ENCODE measurements at places on chromosomes 6 and 20. TPM values are rescaled to one million over a fixed set of nuclear protein-coding genes. Genes with fewer than 3 reads are reported as not detected.

GRCh38 chr6:49326347-49326746, 136.7 kb downstream of the MMUT start:
- no peak overlapping the region for H3K4me3 ChIP-seq
- no peaks in the 10 kb centered on the region for H3K36me3 ChIP-seq
- DNase-seq: peak; percentile 61
- no peaks in the 10 kb centered on the region for H3K4me1 ChIP-seq
- H3K27ac ChIP-seq: no peak overlapping the region

- no peaks in the 10 kb centered on the region for H3K4me1 ChIP-seq
- H3K27ac ChIP-seq: no peak overlapping the region
- H3K36me3 ChIP-seq: no peaks in the 10 kb centered on the region
- no peak overlapping the region for H3K4me3 ChIP-seq
Measured at GRCh38 chr20:51249215-51249614, 226.3 kb upstream of the KCNG1 start.

DNA sequence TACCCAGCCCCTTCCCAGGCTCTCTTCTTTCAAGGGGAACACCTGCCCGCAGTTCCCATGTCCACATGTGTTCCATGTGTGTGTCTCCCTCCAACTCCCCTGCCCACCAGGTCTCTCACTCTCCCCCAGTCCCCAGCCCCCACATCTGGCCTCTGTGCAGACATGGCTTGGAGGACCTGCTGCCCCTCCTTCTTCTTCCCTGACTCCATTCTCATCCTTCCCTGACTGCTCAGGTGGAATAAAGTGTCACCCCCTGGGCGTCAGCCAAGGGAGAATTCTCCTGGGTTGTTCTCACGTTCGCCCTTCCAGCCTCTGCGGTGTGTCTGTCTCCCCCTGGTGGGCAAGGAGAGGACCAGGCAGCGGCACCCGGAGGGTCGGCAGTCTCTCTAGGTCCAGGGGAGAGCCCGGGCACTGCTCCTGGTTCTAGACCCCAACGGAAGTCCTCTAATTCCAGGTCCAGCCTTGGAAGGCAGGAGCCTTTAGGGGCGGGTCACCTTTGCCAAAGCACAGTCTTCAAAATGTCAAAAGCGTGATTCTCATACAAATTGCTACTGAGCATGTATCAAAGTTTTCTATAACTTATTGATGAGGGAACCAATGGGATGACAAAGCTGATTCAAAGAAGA, 50.5 kb downstream of the EBF4 start:
- no peak overlapping the region for H3K27ac ChIP-seq
- H3K27me3 ChIP-seq: peaks cover 26% of the 10 kb centered on the region
- peak; percentile 59 for DNase-seq
- no peaks in the 10 kb centered on the region for H3K36me3 ChIP-seq

The LTB gene
- not detected for total RNA-seq

- no peaks in the 10 kb centered on the region for H3K4me1 ChIP-seq
- no peak overlapping the region for H3K4me3 ChIP-seq
- DNase-seq: peak; percentile 44
- no peaks in the 10 kb centered on the region for H3K36me3 ChIP-seq
Measured at GRCh38 chr20:39190666-39191570, 228.8 kb downstream of the DHX35 start.

The PLCB4 gene
- total RNA-seq: 28.3 TPM

- no peaks in the 10 kb centered on the region for H3K36me3 ChIP-seq
- H3K4me3 ChIP-seq: no peak overlapping the region
- no peak overlapping the region for H3K27ac ChIP-seq
- H3K4me1 ChIP-seq: no peaks in the 10 kb centered on the region
- no peak for DNase-seq
Measured at GRCh38 chr20:35523298-35523888, 6.1 kb downstream of the C20orf173 start.

DNA sequence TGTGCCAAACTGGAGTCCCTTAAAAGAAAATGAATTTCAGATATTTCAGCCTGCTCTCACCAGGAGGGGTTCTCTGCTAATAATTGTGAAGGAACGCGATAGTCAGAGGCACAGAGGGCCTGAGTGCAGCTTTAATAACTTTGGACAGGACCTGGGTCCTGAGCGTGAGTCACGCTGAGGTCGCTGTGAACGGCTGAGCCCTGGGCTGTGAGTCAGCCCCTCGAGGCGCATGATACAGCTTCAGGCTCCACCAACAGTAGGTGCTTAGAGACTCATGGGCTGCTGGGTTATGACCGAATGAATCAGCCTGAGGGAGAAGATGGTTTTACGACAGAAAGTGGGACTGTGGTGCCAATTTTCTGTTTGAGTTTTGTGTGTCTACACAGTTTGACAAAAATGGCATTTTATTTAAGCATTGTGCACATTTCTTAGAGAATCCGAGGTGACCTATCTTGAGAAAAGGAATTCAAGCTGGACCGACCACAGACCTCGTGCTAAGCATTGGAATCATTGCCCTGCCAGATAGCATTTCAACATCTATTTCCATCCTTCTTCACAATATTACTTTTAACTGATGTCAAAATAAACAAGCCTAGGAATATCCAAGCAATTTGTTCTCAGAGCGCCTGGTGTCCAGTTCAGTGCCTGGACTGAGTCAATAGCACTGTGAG, 183.0 kb downstream of the THBS2 start:
- H3K4me1 ChIP-seq: peaks cover 27% of the 10 kb centered on the region
- H3K36me3 ChIP-seq: no peaks in the 10 kb centered on the region
- H3K27me3 ChIP-seq: no peaks in the 10 kb centered on the region
- no peak overlapping the region for H3K4me3 ChIP-seq
- peak overlapping the region; percentile 84 for H3K27ac ChIP-seq

The TTI1 gene
- total RNA-seq: 17.6 TPM

The CLIC5 gene
- total RNA-seq: not detected

DNA sequence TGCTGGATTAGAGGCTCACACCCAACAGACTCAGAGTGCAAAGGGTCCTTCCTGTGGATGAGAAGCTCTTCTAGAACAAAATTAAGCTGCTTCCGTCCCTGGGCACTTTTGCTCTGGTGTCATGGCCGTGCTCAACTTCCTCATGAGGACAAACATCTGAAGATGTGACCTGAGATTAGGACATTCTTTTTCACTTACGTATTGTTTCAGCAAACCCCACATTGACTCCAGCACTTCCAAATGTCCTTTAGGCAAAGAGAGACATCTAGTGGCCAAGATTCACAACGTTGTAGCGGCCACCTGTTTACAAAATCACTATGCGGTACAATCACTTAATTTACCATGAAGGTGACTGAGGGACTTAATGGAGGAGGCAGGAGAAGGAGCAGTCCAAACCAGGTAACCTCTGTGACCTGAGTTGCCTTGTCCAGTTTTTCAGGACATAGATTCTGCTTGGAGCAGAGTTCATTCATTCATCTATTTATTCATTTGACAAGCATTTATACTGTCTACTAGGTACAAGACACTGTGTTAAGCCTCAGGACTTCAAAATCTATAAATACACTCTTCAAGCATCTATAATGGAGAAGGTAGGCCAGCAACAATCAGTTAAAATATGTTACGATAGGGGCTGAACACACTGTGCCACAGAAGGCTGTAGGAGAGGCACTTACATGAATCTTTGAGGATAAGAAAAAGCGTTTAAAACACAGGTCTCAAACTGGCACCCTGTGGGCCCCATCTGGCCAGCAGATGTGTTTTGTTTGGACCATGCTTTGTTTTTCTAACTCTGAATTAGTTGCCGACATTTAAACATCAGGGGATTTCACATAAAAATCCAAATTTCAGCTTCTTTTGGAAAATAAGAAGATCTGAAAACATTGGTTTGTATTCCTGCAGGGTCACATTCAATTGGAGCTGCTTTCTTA, 5.6 kb upstream of the ADGRF1 start:
- no peaks in the 10 kb centered on the region for H3K27me3 ChIP-seq
- no peaks in the 10 kb centered on the region for H3K36me3 ChIP-seq
- no peak overlapping the region for H3K4me3 ChIP-seq
- H3K4me1 ChIP-seq: no peaks in the 10 kb centered on the region

DNA sequence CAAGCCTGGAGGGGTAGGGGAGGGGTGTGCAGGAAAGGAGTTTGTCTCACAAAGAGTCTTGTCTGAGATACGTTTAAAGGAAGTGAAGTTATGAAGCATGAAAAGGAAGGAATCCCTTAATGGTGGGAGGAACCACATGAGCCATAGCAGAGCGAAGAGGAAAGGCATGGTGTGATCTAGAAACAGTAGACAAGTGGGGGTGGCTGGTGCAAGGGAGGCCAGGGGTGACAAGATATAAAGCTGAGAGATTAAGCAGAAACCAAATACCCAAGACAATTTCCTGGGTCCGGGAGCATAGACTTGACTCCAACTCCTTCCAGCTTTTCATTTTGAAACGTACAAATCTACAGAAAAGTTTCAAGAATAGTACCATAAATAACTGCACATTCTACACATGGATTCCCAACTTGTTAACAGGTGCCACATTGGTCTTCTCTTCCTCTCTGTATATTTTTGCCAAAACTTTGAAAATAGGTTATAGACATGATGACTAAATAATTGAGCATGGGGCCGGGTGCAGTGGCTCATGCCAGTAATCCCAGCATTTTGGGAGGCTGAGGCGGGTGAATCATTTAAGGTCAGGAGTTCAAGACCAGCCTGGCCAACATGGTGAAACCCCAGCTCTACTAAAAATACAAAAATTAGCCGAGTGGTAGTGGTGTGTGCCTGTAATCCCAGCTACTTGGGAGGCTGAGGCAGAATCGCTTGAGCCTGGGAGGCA, 211.6 kb downstream of the SLC24A3 start:
- no peaks in the 10 kb centered on the region for H3K4me1 ChIP-seq
- H3K36me3 ChIP-seq: no peaks in the 10 kb centered on the region
- DNase-seq: no peak
- no peaks in the 10 kb centered on the region for H3K27me3 ChIP-seq
- no peak overlapping the region for H3K4me3 ChIP-seq
- H3K27ac ChIP-seq: no peak overlapping the region

DNA sequence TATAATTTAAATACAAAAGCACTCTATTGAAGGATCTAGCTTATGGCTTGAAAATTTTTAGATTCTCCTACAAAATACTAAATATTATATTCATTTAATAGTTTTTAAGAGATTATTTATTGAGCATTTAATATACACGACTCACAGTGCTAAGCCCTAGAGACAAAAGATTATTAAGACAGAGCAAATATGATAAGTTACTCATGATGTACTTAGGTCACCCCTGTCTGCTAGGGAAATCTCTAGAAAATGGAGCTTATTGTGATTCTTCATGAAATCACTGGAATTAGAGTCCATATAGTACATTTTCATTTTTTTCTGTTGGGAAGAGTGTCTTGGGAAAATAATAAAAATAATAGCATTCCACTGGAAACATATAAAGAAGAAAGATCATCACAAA, 37.8 kb downstream of the BEND6 start:
- H3K27me3 ChIP-seq: no peaks in the 10 kb centered on the region
- no peak overlapping the region for H3K4me3 ChIP-seq
- peak; percentile 3 for DNase-seq
- no peaks in the 10 kb centered on the region for H3K4me1 ChIP-seq
- 0 out of 2 replicates have a peak, but pooled peaks cover 1% of the 10 kb centered on the region for H3K36me3 ChIP-seq

DNA sequence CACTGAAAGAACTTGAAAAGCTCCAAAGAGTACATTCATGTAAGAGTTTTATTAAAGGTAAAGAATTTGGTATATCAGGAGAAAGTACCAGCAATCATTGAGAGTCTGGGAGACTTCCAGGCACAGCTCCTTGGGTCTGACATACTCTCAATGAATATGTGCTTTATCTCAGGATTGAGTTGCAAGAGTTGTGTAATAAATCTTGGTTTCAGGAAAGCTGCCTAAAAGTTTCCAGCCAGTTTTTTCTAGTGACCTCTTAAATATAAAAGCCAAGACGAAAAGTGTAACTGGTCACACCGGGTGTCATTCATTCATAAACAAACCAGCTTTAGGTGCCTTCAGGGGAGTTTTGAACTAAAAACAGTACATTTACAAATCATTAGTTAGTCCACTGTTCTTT, 21.6 kb upstream of the GJA1 start:
- no peaks in the 10 kb centered on the region for H3K4me1 ChIP-seq
- H3K4me3 ChIP-seq: no peak overlapping the region
- DNase-seq: no peak
- no peaks in the 10 kb centered on the region for H3K27me3 ChIP-seq
- H3K27ac ChIP-seq: no peak overlapping the region
- no peaks in the 10 kb centered on the region for H3K36me3 ChIP-seq

The ADGB gene
- total RNA-seq: not detected

DNA sequence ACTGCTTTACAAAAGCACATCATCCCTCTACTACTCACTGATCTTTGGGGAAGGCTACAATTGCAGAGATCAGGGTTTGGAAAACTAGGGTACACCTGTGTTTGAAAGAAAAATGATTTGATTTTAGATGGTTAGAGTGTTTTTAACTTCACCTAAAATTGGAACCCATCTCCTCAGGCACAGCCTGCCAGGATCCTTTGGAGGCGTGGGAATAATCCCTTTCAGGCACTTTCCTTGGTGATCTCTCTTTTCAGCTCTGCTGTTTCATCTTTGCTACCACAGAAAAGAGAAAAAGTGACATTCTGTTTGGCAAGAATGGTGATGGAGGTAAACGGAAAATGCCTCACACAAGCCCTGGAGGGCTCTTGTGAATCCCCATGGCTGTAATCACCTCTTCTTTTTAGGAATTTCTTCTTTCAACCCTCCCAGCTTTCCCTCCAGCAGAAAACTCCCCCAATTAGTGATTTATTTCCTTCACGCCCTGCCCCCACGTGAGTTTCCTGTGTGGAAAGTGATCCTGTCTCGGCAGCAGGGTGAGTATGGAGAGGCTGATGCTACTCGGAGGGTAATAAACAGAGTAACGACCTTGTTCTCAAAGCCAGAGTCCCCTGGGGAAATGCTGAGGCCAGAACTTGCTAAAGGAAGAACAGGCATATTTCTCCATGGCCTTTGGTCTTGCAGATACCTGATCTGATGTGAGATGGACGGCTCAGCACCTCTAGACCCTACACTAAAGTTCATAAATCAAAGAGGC, 9.2 kb downstream of the KCNG1 start:
- peaks cover 10% of the 10 kb centered on the region for H3K36me3 ChIP-seq
- DNase-seq: no peak
- no peaks in the 10 kb centered on the region for H3K27me3 ChIP-seq
- no peak overlapping the region for H3K4me3 ChIP-seq
- peaks cover 3% of the 10 kb centered on the region for H3K4me1 ChIP-seq
- no peak overlapping the region for H3K27ac ChIP-seq

The EDEM2 gene
- total RNA-seq: 27.4 TPM

DNA sequence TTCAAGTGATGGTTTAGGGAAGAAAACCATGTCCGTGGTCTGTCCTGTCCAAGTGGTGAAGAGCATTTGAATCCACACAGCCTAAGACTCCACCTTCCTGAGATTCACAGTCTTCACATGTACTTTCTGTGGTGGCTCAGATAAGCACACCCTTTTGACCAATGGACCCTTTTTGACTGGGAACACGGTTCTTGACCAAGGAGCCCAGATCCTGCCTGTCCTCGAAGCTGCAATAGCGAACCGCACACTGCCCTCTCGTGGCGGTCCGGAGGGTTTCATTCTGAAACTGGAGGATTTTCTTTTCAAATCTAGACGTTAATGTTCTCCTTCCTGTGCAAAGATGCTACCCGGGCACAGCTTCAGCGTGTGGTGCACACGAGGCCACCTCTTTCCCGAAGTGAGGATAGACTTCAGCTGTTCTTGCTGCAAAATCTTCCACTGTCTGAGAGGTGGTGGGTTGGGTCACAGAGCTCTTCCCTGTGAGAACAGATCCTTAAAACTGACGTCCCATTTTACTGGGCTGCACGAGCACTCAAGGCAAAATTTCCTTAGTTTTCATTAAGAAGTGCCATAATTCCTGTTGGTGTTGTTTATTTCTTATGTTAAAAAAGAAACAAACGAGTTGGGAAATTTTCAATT, 90.5 kb downstream of the SYNJ2 start:
- H3K27me3 ChIP-seq: no peaks in the 10 kb centered on the region
- H3K36me3 ChIP-seq: peaks cover 52% of the 10 kb centered on the region
- peak; percentile 76 for DNase-seq
- H3K4me1 ChIP-seq: peaks cover 17% of the 10 kb centered on the region
- no peak overlapping the region for H3K4me3 ChIP-seq

Data from IMR-90 (cell line).